ENCODE measurements at places on chromosomes 3 and 15.

GRCh38 chr3:111595232-111595631, at the start of gene ZBED2:
Gene ZBED2 (minus strand): TSS chr3:111595346. CDS start chr3:111594201, 1,145 bp downstream.
- DNase-seq = peak; percentile 27

DNA sequence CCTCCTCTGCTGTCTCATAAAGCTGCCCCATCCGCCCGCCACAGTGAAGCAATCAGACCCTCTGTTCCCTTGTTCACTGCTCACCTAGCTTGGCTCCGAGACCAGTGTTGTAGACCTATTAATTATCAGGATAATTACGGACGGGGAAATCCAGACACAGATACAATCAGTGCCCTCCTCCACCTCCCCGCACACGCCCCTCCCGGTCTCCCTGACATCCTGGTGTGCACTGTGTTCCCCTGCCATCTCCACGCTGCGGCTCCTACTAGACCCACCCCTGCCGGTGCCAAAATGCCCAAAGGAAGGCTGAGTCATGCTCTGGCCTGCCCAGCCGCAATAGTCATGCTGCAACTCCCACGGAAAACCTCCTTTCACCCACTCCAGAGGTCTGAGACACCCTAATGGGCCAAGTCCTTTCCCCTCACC, 277.3 kb upstream of the TLE3 start:
- DNase-seq = no peak

GRCh38 chr15:58593870-58594269, 155.6 kb downstream of the ADAM10 start:
- DNase-seq = no peak

DNA sequence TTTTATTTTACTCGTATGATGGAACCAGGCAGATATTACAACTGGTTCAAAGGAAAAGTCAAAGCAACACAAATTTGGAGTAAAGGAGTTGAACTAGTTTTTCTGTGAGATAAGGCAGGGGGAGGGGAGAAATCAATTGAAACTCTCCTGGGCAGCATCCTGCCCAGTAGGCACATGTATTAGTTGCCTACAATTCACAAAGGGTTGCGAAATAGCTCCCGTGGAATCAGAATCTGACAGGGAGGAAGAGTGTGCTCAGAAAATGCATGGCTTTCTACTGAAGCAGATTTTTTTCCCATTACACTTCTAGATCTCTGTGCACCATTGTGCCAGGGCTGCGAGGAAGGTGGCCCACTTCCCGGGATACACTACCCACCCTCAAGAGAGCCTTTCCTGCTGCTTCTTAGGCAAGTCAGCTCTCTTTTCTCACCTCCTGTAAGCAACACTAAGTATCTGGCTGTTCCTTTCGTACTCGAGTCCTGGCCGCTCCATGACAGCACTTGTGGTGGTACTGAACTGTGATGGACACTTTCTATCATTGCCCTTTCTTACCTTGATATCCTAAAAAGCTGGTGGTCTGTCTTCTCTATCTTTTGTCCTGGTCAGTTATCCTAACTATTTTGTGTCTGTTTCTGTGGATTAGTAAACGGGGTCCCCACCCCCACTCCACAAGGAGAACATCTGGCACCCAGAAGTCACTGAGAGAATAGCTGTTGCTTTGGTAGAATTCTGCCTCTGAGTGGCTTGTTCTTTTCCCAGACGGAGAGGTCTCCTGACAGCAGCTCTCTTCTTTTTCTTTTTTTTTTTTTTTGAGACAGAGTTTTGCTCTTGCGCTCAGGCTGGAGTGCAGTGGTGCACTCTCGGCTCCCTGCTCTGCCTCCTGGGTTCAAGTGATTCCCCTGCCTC, 74.8 kb downstream of the RPL39L start:
- no peak for DNase-seq

- DNase-seq = no peak
Measured at GRCh38 chr3:40009991-40010390, 200.6 kb downstream of the MYRIP start.
